Ovary (tissue), 10 donors: ENCODE measurements at places on chromosomes 6 and 20. TPM values are rescaled to one million over a fixed set of nuclear protein-coding genes. Genes with fewer than 3 reads are reported as not detected.

Gene BEND6
- 3.2 TPM for total RNA-seq

Gene DUSP15
- total RNA-seq = 10.8 TPM

Gene LHFPL5
- not detected for total RNA-seq

Gene FAM50B
- total RNA-seq = 19.3 TPM

Gene OPRM1
- total RNA-seq = not detected

Gene OR12D3
- total RNA-seq = not detected

Gene TREML1
- total RNA-seq = not detected

Gene SLC13A3
- 3.0 TPM for total RNA-seq

DNA sequence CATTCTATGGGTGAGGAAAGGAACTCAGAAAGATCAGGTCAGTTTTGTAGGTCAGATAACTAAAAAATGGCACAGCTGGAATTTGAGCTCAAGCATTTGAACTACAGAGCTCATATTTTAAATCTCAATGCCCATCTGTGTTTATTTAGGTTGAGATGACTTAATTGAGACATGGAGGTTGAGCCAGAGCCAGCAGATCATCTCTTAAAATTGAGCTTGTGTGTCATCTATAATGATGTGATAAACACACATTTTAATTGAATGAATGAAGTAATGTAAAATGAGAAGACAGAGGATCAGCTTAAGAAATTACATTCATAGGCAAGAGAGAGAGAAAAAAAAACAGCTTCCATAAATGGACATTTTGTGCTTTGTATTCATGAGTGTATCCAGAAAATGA, 3.7 kb downstream of the MANEA start:
- DNase-seq = no peak

DNA sequence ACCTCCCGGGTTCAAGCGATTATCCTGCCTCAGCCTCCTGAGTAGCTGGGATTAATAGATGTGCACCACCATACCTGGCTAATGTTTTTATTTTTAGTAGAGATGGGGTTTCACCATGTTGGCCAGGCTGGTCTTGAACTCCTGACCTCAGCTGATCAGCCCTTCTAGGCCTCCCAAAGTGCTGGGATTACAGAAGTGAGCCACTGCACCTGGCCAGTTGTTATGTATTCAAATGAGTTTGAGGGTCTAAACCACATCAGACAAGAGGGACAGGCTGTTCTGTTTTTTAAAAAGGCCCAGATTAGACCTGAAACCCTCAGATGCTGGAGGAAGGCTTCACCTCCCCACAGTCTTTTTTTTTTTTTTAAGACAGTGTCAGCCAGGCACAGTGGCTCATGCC, 4.1 kb upstream of the SPAG4 start:
- no peak for DNase-seq

DNA sequence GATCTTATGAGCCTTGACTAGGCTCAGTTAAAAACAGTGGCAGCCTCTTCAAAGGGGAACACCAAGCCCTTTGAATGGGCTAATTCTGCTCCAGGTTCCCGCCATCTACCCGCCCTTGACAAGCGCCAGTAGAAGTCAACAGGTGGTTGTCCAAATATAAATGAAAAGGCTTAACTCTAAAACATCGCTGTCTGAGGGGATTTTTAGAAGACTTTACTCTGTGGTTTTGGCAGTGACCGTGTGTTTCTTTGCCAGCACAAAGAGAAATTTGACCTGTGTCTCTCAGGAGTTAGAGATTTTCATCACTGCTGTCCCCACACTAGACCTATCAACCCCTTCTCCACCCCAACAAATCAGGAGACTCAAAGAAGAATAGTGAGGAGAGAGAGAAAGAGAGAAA, 19.8 kb upstream of the SIM1 start:
- no peak for DNase-seq

- DNase-seq = peak; percentile 66
Observed at GRCh38 chr20:59576216-59576953, 28.0 kb upstream of the PHACTR3 start.

- DNase-seq = no peak
Observed at GRCh38 chr20:32382102-32382950, 24.2 kb downstream of the ASXL1 start.

GRCh38 chr6:19839788-19840187, 2.6 kb downstream of the ID4 start:
- DNase-seq = no peak

DNA sequence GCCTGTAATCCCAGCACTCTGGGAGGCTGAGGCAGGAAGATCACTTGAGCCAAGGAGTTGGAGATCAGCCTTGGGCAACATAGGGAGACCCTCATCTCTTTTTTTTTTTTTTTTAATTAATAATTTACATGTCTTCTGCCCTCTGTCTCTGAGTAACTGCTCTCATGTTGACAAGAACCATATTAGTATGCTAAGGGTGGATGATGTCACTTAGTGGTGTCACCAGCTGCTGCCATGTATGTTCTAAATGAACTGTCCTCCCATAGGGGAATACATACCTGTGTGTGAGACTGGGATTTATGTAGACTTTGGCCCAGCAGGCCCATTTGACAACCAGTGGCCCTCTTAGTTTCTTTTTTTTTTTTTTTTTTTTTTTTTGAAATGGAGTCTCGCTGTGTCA, 65.6 kb downstream of the SCAND1 start:
- no peak for DNase-seq

- peak; percentile 54 for DNase-seq
Observed at GRCh38 chr6:42230345-42231321, 13.0 kb upstream of the MRPS10 start.

GRCh38 chr6:142867355-142867801, 77.6 kb downstream of the HIVEP2 start:
- DNase-seq = no peak

DNA sequence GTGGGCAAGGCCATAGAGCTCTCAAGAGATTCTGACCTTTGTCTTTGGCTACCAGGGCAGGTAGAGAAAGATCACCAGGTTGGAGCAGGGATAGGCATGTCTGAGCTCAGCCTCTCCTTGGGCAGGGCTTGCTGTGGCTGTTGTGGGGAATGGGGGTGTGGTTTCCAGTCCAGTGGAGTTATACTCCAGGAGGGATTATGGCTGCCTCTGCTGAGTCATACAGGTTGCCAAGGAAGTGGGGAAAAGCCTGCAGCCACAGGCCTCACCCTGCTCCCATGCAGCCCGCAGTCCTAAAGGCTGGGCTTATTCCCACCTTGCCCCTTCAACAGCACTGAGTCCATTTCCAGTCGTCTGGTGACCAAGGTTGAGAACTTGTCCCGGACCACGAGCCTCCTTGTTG, 21.9 kb downstream of the MEP1A start:
- no peak for DNase-seq

GRCh38 chr20:47991875-47992488, 206.7 kb upstream of the SULF2 start:
- DNase-seq = no peak

- DNase-seq = no peak
Observed at GRCh38 chr6:125961117-125961516, 4.5 kb downstream of the HINT3 start.

GRCh38 chr20:59972037-59972801, 14.0 kb downstream of the CDH26 start:
- no peak for DNase-seq

DNA sequence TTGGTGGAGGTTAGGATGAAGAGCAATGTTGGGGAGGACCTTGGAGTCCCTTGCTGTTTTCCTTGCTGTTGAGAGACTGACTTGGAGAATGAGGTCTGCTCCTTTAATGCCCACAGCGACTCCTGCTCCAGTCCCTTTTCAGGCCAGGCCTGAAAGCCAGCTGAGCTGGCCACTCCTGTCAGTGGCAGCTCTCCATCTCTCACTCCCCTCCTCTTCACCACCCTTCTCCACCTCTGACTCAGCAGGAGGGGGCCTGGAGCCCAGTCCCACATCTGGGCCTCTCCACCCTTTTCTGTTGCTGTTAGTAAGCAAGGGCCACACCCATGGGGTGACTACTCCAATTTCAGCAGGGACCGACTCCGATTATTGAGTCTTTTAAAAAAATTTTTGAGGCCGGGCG, 2.2 kb downstream of the SNX21 start:
- no peak for DNase-seq

- DNase-seq = no peak
Observed at GRCh38 chr6:32885698-32886286, 31.8 kb downstream of the PSMB9 start.

DNA sequence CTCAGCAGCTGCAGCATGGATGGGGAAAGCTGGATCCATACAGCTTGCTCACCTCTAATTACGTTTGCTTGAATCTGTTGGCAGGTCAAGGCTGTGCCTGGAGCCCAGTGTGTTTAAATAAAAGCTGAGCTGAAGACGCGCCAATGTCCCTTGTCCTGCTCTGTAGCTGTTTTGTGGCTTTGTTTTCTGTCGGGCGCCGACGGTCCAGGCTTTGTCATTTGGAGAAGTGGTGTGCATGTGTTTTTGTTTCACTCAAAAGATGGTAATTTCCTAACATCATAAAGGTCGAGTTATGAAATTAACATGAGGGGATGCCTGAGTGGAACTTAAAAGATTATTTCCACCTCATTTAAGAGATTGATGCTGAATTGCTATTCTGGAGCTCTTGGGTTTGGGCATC, 107.6 kb downstream of the SLC24A3 start:
- no peak for DNase-seq

GRCh38 chr6:158475344-158476302, 84.3 kb upstream of the TMEM181 start:
- no peak for DNase-seq

- DNase-seq = no peak
Observed at GRCh38 chr6:30152016-30152673, 8.9 kb downstream of the TRIM10 start.

- DNase-seq = no peak
Observed at GRCh38 chr20:60583741-60584140, 625.5 kb downstream of the CDH26 start.

DNA sequence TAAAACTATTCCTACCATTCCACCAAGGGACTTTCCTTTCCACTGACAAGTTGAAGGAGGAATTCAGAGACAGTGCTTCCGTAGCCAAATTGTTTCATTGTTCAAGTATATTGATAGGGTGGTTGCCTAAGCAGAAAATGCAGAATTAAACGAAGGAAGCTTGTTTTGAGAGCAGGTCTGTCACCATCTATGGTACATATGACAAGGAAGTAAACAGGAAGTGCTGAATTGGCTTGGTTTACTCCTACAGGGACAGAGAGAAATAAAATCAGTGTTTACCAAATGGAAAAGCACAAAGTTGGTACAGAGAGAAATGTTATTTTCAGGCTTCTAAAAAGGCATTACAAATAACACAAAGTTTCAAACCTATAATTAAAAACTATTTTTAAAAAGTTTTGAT, 421.8 kb downstream of the CDC5L start:
- DNase-seq = no peak

GRCh38 chr6:114514170-114514569, 171.3 kb upstream of the HS3ST5 start:
- no peak for DNase-seq

- DNase-seq = no peak
Observed at GRCh38 chr20:49794336-49795134, 18.1 kb upstream of the SLC9A8 start.

- peak; percentile 28 for DNase-seq
Observed at GRCh38 chr6:170553534-170554012, 466 bp upstream of the PSMB1 start.

- no peak for DNase-seq
Observed at GRCh38 chr6:73081955-73082354, 143.3 kb downstream of the KHDC1L start.

DNA sequence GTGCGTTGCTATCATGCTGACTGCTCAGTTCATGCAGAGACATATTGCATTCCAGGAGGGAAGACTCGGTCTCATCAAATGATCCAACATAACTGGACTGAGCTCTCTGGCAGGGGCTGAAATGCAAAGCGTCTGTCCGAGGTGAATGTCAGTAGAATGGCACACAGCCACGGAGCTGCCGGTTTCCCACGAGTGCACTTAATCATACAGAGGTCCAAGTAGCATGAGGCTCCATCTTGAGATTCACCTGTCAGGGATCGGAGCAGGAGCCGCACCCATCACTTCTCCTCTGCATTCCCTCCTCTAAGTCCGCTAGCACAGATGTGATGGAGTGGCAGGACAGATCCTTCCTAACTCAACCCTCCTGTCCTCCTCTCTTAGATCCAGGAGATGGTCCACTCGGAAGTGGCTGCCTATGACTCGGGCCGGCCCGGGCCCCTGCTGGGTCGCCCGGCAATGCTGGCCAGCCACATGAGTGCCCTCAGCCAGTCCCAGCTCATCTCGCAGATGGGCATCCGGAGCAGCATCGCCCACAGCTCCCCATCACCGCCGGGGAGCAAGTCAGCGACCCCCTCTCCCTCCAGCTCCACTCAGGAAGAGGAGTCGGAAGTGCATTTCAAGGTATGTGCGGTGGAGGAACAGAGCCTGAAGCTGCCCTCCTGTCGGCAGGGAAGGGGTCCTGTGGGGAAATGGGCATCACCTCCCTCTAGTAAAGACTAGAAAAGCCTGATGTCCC, 135.9 kb downstream of the JPH2 start:
- peak; percentile 12 for DNase-seq

DNA sequence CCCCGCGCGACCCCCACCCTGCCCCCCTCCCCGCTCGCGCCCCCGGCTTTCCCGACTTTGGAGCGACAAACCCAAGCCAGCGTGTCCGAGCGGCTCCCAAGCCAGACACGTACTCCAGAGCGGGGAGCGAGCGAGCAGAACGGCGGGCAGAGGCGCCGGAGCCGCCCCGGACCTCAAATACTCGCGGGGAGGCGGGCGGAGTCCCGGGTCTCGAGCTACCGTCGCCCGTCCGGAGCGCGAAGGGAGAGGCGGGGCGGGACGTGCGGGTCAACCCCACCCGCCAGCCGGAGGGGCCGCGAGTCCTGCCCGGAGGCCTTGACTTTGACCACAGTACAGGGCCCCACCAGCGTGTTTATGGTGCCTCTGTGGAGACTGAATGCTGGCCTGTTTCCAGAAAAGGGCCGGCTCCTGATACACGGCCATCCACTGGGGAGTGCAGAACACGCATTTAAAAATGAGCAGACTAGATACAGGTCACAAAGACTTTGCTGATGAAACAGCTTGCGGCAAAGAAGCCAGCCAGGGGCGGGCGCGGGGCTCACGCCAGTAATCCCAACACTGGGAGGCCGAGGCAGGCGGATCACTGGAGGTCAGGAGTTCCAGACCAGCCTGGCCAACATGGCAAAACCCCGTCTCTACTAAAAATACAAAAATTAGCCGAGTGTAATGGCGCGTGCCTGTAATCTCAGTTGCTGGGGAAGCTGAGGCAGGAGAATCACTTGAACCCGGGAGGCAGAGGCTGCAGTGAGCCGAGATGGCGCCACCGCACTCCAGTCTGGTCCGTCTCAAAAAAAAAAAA, at the start of gene SERPINB6:
Gene SERPINB6, minus strand, starts transcription at position 148 of the 799 bp plus-strand sequence. CDS start 12,235 bp downstream, outside the sequence.
- DNase-seq = peak; percentile 91

GRCh38 chr6:42118162-42119001, 24.0 kb downstream of the C6orf132 start:
- DNase-seq = no peak

GRCh38 chr6:155411154-155412052, 44.2 kb downstream of the NOX3 start:
- DNase-seq = no peak
